ENCODE measurements at places on chromosomes 3 and 15. TPM values are rescaled to one million over a fixed set of nuclear protein-coding genes. Genes with fewer than 3 reads are reported as not detected.

- DNase-seq, result no peak
These were observed 35.5 kb upstream of the PLCL2 start for GRCh38 chr3:16849229-16849628.

DPPA2 gene
- total RNA-seq, result not detected

DNA sequence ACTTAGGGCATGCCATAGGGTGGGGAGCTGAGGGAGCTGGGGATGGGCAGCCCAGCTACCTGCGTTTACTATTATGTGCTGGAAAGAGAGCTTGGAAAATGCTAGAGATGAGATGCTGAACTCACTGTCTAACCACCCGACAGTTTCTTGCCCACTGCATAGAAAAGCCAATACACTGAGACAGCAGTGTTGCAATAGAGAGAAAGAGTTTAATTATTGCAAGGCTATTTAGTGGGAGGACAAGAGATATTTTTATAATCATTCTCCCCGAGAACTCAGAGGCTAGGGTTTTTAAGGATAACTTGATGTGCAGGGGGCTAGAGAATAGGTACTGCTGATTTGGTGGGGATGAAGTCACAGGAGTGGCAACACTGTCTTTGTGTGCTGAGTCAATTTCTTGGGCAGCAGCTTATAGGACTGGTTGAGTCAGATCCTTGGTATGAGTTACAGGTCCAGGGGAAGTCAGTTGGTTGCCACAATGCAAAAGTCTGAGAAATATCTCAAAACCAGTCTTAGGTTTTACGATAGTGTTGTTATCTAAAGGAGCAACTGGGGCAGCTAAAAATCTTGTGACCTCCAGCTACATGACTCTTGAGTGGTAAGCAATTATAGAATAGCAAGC, 205.9 kb downstream of the GABRG3 start:
- no peak for DNase-seq

DNA sequence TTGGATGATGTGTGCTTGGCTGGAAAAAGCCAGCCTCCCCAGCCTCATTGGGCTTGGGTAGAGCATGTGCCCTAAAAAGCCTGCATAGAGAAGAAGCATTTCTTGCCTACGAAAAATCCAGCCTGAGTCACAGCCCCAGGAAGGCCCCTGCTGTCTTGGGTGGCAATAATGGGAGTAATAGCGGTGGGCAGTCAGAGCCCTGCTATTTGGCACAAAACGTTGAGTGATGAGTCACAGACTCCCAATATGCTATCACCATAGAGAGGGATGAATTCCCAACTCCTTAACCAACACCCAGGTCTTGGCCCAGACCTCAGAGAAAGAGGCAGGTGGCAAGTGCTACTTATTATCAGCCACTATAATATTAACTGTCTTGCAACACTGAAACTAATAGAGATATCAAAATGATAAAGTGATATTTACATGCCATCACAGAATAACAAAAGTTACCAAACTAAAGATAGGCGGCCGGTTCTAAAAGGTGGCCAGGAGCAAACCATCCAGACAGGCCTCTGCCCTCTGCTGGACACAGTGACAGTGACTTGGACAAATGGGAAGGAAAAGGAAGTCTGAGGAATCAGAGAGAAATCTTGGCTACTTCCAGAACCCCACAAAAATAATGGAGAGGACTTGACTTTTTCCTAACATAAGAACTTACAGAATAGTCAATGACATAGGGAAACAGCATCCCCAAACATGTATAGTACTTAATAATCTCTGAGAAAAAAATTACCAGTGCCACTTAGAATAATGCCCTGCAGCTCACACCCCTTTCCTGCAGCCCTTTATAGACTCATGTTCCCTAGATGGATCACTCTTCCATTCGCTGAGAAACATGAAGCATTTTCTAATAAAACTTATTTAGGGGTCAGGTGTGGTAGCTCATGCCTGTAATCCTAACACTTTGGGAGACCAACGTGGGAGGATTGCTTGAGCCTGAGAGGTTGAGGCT, 51.9 kb upstream of the MUC13 start:
- DNase-seq, result no peak

- DNase-seq, result no peak
These were observed 77.1 kb downstream of the DUT start for GRCh38 chr15:48408327-48408726.
